ENCODE measurements at places on chromosomes 4 and X.

GRCh38 chr4:101227715-101228114, 119.6 kb downstream of the PPP3CA start:
- no peak for DNase-seq

DNA sequence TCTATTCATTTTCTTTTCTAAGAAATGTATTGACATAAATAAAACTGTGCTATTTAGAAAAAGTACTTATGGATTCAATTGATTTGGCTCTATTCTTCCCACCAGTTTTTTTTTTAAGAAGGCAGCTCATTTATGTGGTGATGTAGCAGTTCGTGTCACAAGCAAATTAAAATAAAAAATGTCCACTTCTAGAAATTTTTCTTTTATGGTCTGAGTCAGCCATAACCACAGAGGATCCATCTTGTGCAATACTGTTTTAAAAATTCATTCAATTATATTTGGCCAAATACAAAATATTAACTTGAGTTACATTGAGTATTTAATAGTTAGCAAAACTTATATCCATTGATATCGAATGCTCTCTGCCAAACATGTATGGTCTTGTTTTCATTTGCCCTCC, 207.9 kb upstream of the FAT1 start:
- no peak for DNase-seq

DNA sequence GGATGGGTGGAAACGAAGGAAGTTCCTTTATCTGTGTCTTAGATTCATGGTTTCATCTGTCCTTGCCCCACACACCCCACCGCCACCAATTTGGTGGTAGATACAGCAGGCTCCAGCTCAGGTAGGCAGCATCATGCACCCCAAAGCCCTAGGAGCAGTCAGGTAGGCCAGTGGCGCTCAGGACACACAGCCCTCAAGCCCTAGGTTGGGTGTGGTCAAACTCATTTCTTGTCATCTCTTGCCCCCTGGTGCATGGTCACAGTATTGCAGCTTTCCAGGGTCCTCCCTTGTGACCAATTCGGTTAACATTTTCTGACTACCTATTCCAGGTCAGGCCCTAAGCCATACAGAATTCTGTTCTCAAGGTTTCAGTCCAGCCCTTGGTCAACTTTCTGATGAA, 14.5 kb upstream of the PRRG3 start:
- peak; percentile 44 for DNase-seq

DNA sequence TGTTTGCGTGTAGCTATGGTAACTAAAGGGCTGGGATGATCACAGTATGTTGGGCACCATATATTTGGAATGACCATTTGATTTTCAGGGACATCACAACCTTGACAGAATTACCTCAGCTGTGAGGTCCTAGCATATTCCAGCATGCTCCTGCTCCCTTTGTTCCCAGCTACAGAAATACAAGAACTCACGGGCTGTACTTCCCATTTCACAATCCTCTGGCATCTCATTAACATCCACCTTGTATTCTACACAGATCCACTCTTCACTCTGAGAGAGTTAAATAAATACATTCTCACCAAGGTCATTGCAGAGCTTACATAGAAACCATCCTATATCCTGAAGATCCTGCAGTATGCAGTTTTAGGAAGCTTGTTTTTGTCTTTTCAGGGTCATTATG, 169.7 kb downstream of the FRMPD4 start:
- DNase-seq = no peak

DNA sequence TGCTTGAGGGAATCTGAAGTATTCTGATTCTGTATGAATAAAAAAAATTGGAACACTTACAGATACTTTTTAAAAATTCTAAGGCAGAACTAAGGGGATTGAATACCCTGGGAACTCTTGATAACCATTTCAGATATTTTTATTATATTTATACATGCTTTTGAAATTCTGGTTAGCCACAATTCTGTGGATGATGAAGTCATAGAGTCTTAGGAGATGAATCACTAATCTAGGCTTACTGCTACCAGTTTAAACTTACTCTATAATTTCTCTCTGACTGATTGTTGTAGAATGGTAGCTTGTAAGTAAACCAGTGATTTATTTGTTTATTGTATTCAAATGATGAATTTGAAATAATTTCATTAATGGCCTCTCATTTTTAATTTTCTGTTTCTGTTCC, 11.4 kb upstream of the SLAIN2 start:
- DNase-seq = no peak

GRCh38 chr4:10664408-10664807, 20.2 kb downstream of the CLNK start:
- no peak for DNase-seq

DNA sequence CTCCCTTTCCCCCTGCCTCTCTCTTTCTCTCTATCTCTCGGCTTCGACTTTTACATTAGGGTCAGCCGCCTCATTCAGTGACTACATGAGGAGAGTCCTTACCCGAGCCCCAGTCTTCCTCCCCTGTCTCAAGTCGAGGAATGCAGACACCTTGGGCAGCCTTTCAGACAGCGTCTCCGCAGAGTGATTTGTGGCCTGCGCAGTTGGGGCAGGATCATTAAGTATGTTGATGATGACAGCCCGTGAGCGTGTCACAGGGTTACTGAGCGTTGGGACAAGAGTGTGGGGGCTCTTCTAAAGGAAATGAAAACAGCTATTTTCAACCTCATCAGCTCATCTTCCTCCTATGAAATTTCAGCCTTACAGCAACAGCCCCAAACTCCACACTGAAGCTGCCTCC, 312.1 kb upstream of the GATB start:
- DNase-seq = no peak

GRCh38 chr4:65960751-65961150, 290.5 kb upstream of the EPHA5 start:
- DNase-seq = no peak

DNA sequence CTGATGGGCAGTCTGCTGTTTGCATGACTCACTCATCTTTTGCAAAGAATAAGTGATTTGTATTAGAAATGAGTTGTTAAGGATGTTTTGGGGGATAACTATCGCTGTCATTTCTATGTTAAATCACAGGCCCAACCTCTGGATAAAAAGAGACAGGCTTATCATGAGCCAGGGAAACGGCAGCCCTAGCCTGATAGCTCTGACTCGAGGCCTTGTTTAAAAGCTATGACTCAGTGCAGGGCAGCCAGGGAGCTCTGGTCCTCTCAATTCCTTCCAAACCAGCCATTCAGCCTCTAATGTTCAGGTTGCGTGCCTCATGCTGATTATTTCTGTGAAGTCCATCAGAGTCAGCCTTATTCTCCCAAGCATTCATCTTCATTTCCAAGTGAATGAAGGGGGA, 305.9 kb upstream of the HAND2 start:
- DNase-seq = no peak

- no peak for DNase-seq
Observed at GRCh38 chr4:38046727-38047489, 86.7 kb downstream of the PTTG2 start.

DNA sequence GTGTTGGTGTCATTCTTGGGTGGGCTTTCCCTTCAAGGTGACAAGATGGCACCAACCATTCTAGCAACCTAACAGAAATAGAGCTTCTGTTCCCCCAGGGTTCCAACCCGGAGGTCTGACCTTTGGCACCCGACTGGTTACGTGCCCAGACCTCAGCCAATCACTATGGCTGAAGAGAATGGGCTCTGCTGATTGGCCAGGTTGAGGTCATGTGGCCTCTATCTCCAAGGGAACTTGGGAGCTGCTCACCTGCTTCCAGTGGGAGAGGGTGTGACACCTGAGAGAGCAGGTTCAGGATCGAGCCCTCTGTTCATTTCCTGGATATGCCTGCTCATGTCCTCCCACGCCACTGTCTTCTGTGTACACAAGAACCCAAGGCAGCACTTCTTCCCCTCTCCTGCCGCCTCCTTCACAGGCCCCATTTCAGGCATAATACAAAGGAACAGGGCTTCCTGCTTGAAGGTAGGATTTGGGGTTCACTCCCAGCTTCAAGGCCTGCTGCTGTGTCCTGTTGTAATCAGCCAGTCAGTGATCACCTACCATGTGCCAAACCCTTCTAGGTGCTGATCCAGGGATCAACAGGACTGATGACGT, 11.0 kb downstream of the SOWAHB start:
- DNase-seq = no peak

DNA sequence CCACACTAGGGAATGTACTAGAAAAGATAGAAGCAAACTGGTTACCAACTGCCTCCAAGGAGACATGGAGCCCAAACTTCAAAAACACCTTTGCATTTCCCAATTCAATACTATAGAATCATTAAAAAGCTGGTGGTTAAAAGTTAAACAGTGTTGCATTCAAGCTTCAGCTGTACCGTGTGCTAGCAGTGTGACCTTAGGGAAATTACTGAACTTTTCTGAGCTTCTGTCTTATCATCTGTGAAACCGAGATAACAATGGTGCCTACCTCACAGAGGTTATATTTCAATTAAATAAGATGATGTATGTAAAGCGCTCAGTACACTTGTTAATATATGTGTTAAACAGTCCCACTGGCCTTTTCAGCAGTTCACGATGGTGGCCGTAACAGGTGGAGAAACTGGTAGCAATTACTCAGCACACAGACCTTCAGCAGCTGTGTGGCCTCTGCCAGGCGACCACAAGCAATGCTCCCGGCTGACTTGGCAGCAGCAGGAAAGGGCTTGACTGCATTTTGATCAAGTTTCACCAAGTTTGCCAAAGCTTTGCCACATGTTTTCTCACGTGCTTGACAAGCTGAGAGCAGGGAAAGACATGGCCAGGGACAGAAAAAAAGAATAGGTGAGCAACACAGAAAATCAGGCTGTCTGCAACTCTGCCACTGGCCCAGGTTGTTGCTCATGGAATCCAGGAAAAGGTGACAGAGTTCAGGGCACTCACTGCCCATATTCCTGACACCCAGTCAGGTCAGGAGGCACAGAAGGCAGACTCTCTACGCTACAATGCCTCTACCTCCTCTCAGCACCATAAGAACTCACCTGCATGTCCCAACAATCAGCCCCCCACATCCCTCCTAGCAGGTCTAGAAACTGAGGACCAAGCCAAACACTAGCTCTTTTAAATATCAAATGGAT, 72.1 kb downstream of the PARM1 start:
- DNase-seq = no peak

DNA sequence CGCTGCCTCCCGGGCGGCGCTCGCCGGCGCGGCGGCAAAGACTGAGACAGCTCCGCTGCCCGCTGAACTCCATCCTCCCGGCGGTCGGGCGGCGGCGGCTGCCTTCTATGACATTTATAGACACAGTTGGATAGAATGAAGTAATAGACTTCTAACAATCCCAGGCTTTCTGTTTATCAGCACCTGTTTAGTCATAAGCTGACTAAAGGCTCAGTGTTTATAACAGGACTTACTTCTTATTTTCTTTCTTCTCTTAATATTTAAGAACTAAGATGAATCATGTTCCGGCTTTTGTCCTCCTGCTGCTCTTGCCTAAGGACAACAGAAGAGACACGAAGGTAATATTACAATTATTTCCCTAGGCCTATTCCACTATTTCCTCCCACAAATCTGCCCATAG, 3.9 kb downstream of the ARL13A start:
- no peak for DNase-seq

DNA sequence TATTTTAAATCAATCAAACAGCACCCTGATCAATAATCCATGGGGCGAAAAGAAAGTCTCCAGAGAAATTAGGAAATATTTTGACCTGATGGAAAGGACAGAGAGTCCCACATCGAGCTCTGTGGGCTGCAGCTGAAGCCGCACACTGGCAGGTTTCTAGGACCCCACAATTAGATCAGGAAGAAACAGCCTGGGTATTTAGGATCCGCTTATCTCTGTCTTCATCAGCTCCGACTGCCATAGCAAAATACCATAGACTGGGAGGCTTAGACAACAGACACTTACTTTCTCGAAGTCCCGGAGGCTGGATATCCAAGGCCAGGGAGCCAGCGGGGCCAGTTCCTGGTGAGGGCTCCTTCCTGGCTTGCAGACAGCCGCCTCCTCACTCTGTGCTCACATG, 36.4 kb downstream of the CCNQ start:
- no peak for DNase-seq

- DNase-seq = no peak
Observed at GRCh38 chr4:137738375-137738990, 206.2 kb upstream of the PCDH18 start.

GRCh38 chrX:46218373-46218772, 326.8 kb downstream of the ZNF674 start:
- no peak for DNase-seq

GRCh38 chr4:22063613-22064012, 115.0 kb upstream of the KCNIP4 start:
- DNase-seq = no peak

DNA sequence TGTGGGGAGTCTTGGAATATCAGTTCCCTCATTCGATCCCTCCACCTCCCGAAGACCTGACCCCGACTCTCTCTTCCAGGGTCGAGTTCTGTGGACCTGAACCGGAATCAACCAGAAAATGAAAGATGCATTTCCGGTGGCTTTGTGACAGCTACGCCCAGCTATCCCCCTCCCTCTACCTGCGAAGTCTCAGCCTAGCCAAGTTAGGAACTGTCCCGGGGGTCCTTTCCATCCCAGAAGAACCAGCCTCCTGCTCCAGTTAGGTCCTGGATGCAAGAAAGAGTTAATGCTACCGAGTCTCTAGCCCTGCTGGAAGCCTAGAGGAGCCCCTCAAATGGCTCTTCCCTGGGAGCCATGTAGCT, 13.4 kb upstream of the ETDC start:
- DNase-seq = no peak

DNA sequence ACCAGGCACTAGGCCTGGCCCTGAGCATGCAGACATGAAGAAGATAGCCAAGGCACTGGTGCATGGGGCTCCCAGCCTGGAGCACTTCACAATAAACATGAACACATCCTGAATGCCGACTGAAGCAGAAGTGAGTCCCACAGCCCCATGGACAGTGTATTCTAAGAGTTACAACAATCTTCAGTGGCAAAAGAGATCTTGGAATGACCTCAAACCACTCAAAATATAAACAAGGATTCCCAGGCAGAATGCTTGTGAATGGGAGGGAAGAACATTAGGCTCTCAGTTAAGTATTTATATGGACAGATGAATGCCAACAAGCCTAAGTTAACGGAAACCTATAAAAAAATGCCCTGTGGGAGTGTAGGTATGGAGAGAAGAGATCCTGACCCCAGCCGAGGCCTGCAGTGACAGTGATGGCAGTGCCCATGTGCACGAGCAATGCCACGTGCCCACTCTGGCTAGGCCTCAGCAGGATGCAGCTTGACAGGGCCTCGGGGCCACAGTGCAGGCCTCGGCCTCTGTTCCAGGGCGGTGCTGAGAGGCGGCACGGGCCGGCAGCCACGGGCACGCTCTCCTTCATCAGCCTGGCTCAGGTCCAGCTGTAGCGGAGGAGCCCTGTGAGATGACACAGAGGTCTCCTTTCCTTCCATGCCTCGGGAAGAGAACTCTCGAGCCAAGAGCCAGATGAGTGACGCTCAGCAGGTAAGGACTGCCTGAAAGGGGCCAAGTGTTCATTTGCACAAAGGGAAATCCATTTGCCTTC, 49.2 kb downstream of the IRF2 start:
- DNase-seq = no peak

DNA sequence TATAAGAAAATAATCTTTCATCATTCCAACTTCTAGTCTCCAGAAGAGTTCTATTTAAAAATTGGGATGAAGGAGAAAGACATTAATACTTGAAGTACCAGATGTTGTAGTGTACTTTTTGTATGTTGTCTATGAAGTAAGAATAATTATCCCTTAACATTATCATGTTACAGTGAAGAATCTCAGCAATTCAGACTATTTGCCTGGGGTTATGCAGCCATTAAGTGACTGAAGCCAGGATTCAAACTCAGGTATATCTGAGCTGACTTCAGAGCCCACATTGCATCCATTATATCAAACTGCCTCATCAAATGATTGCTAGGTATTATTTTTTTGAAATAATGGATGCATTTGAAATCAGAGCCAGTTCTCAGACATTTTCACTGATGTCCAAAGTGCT, 76.1 kb upstream of the FHDC1 start:
- no peak for DNase-seq
